Activated CD4-positive, alpha-beta T cell treated with anti-CD3 and anti-CD28 coated beads for 36 hours (primary cell): ENCODE measurements at places on chromosomes 4 and X.

- no peaks in the 10 kb centered on the region for H3K4me1 ChIP-seq
- no peak for DNase-seq
- peaks cover 4% of the 10 kb centered on the region for H3K27me3 ChIP-seq
Measured at GRCh38 chr4:82588771-82589270, 27.0 kb upstream of the TMEM150C start.

- no peaks in the 10 kb centered on the region for H3K27me3 ChIP-seq
- DNase-seq: no peak
- H3K27ac ChIP-seq: no peak overlapping the region
- no peaks in the 10 kb centered on the region for H3K36me3 ChIP-seq
- peaks cover 32% of the 10 kb centered on the region for H3K4me1 ChIP-seq
Measured at GRCh38 chr4:147780137-147780777, 48.4 kb downstream of the ARHGAP10 start.

DNA sequence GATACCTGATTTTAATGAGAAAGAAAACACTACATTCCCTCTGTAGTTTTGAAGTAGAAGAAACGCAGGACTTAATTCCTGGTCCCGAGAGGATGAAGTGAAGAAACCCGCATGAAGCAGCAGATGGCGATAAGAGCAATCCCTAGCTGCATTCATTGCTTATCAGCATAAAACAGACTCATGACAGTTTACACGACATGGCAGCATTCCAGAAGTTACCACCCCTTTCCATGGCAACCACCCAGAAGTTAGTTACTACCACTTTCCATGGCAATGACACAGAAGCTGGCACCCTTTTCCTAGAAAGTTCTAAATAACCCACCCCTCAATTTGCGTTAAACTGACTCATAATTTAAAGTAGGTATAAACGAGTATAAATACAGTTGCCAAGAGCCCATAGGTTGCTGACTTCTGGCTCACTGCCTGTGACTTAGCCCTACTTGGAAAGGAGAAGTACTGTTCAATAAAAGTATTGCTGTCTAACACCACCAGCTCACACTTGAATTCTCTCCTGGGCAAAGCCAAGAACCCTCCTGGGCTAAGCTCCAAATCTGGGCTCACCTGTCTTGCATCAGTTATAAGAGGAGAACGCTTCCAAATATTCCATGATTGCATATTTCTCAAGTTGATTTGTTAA lies 5.5 kb upstream of the XAGE2 start:
- H3K4me1 ChIP-seq: no peaks in the 10 kb centered on the region
- no peak overlapping the region for H3K4me3 ChIP-seq
- no peaks in the 10 kb centered on the region for H3K36me3 ChIP-seq
- no peak for DNase-seq

DNA sequence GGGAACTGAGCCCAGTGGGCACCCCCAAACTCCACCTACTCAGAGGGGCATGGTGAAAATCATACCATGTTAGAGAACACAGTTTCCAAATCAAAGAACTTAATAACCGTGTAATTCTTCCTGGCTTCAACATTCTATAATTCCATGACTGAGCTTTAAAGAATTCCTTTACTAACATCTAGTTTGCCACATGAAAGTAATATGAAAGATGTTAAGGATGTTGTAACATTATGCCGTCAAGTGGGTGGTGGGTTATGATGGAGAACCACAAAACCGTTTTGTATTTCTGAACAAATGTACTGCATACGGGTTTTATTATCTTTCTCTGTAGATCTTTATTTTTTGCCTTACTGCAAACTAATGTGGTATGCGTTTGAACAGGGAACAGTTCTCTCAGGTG lies 549.0 kb upstream of the MAGEB2 start:
- no peak overlapping the region for H3K4me3 ChIP-seq
- no peaks in the 10 kb centered on the region for H3K27me3 ChIP-seq
- no peaks in the 10 kb centered on the region for H3K4me1 ChIP-seq
- no peak overlapping the region for H3K27ac ChIP-seq
- no peaks in the 10 kb centered on the region for H3K36me3 ChIP-seq

GRCh38 chr4:3346146-3346545 lies 53.3 kb downstream of the RGS12 start:
- no peak overlapping the region for H3K4me3 ChIP-seq
- peak; percentile 50 for DNase-seq
- no peaks in the 10 kb centered on the region for H3K27me3 ChIP-seq
- H3K36me3 ChIP-seq: no peaks in the 10 kb centered on the region
- peaks cover 17% of the 10 kb centered on the region for H3K4me1 ChIP-seq

DNA sequence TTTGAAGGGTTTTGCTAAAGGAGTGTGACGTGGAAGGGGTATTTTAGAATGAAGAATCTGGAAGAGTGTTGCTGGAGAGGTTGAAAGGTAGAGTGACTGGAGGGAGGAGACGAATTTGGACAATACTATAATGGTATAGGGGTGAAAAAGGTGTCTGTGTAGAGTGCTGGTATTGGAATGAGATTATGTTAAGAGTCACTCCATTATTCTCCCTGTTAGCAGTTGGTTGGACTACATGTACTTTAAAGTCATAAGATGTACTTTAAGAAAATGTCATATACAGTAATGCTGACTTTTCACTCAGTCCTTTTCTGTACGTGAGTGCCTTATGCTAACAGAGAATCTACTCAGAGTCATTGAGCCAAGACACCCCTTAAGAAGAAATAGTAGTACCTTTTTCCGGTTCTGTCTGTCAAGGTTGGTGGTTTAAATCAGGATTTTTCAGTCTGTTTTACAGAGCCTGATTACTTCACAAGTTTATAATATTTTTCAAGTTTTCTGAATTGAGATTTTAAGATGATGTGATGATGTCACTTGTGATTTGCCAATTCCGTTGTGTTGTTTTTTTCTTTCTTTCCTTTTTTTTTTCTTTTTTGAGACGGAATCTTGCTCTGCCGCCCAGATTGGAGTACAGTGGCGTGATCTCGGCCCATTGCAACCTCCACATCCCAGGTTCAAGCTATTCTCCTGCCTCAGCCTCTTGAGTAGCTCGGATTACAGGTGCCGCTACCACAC lies 56.6 kb downstream of the WWC2 start:
- no peaks in the 10 kb centered on the region for H3K4me1 ChIP-seq
- no peak overlapping the region for H3K4me3 ChIP-seq
- H3K27me3 ChIP-seq: peaks cover 4% of the 10 kb centered on the region
- DNase-seq: no peak

- H3K4me1 ChIP-seq: no peaks in the 10 kb centered on the region
- no peak overlapping the region for H3K27ac ChIP-seq
- DNase-seq: no peak
Measured at GRCh38 chrX:38726612-38727011, 74.6 kb upstream of the MID1IP1 start.

- H3K4me3 ChIP-seq: no peak overlapping the region
- H3K36me3 ChIP-seq: no peaks in the 10 kb centered on the region
- H3K27ac ChIP-seq: no peak overlapping the region
- H3K4me1 ChIP-seq: peaks cover 7% of the 10 kb centered on the region
Measured at GRCh38 chrX:148984238-148984637, 483.8 kb downstream of the AFF2 start.

DNA sequence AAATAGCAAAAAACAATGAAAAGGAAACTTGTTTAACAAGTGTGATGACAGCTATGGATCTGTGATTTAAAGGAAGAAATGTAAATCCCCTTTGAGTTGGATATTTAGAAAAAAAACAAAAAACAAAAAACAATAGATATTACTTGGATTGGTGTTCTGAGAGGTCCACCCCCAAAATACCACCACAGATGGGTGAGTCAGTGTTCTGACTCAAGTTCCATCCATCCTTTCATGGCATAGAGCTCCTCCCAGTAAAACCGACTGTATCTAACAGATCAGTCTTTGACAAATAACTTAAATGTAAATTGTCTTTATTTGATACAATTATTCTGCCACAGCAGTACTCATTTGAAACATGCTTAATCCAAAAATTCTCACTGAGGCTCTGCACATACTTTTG lies 27.4 kb downstream of the TMPRSS11B start:
- H3K36me3 ChIP-seq: no peaks in the 10 kb centered on the region
- H3K4me3 ChIP-seq: no peak overlapping the region
- no peaks in the 10 kb centered on the region for H3K4me1 ChIP-seq
- H3K27ac ChIP-seq: no peak overlapping the region
- H3K27me3 ChIP-seq: peaks cover 17% of the 10 kb centered on the region

DNA sequence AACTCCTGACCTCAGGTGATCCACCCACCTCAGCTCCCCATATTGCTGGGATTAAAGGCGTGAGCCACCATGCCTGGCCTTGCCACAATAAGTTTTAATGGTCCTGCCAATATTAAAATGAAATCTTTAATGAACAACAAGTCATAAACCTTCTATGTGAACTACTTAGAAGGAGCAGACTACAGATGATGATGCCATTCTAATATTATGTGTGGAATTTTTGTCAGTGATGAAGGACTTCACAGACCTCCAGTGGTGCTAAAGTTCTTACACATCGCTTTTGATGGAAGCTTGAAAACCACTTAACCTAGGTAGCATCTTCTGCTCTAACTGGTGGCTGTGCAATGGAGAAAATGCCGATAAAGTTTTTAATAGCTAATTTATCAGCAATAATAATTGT lies 331.4 kb downstream of the CCSER1 start:
- H3K27ac ChIP-seq: no peak overlapping the region
- DNase-seq: no peak
- no peaks in the 10 kb centered on the region for H3K27me3 ChIP-seq
- no peak overlapping the region for H3K4me3 ChIP-seq
- no peaks in the 10 kb centered on the region for H3K36me3 ChIP-seq
- no peaks in the 10 kb centered on the region for H3K4me1 ChIP-seq

- no peaks in the 10 kb centered on the region for H3K36me3 ChIP-seq
- H3K27me3 ChIP-seq: peaks cover 12% of the 10 kb centered on the region
- H3K4me3 ChIP-seq: no peak overlapping the region
- no peaks in the 10 kb centered on the region for H3K4me1 ChIP-seq
- DNase-seq: no peak
- no peak overlapping the region for H3K27ac ChIP-seq
Measured at GRCh38 chr4:54439831-54440243, 210.7 kb downstream of the PDGFRA start.

DNA sequence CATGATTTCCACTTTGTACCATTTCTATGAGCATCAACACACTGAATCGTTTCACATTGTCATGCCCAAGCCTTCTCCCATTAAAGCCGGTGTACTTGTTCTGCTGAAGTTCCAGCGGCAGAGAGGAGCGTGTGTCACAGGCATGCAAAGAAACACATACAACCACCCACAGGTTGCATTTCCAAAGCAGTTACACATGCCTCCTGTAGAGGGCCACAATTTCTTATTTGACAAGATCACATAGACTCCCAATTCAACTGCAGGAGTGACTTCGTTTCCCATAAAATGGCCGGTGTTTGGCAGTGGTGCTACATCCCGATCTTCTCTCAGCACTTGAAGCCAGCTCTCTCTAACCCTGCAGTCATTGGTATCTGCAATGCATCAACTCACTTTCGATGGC lies 992.6 kb downstream of the NLGN4X start:
- H3K27ac ChIP-seq: no peak overlapping the region
- no peaks in the 10 kb centered on the region for H3K36me3 ChIP-seq
- no peaks in the 10 kb centered on the region for H3K27me3 ChIP-seq
- no peak for DNase-seq

GRCh38 chr4:5707778-5708448 lies 446 bp downstream of the EVC2 start:
- peaks cover 23% of the 10 kb centered on the region for H3K4me1 ChIP-seq
- no peaks in the 10 kb centered on the region for H3K36me3 ChIP-seq
- H3K27ac ChIP-seq: no peak overlapping the region
- H3K4me3 ChIP-seq: peak overlapping the region; percentile 43
- DNase-seq: no peak

- no peak for DNase-seq
- H3K27me3 ChIP-seq: peaks cover 10% of the 10 kb centered on the region
Measured at GRCh38 chr4:159434871-159435241, 332.0 kb downstream of the RAPGEF2 start.

- no peaks in the 10 kb centered on the region for H3K4me1 ChIP-seq
- H3K4me3 ChIP-seq: no peak overlapping the region
- no peaks in the 10 kb centered on the region for H3K27me3 ChIP-seq
- no peaks in the 10 kb centered on the region for H3K36me3 ChIP-seq
Measured at GRCh38 chr4:8641931-8642650, 49.5 kb downstream of the CPZ start.

DNA sequence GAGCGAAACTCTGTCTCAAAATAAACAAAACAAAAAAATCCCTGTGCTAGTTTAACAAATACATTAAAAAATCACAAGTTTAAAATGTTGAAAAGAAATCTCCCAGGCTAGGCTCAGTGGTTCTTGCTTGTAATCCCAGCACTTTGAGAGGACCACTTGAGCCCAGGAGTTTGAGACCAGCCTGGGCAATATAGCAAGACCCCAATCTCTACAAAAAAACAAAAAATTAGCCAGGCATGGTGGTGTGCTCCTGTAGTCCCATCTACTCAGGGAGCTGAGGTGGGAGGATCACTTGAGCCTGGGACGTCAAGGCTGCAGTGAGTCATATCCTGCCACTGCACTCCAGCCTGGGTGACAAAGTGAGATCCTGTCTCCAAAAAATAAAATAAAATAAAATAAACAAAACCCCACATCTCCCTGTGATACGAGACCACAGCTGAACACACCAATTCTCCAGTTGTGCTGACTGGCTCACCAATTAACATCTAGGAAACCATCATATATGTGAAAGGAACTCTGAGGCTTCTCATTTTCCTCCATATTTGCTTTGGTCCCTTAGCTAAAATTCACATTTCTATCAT lies 7.3 kb downstream of the RPS4X start:
- H3K36me3 ChIP-seq: peaks cover 56% of the 10 kb centered on the region
- no peak overlapping the region for H3K4me3 ChIP-seq
- DNase-seq: peak; percentile 61
- H3K27me3 ChIP-seq: no peaks in the 10 kb centered on the region

DNA sequence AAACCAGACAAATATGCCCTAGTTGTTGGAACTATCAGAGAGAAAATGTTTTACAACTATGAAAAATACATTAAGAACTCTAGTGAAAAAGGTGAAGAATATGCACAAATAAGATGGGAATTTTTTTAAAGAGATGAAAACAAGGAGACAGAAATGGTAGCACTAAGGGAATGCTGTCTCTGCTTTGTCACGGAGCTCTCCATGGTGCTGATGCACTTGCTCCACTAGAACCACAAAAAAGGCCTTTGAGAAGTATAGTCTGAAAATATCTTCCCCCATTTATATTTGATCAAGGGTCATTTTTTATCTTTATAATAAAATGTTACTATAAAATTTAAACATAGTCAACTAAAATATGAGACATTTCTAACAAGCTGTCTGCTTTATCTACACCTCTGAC lies 1655.5 kb upstream of the AGA start:
- no peak overlapping the region for H3K4me3 ChIP-seq
- no peaks in the 10 kb centered on the region for H3K27me3 ChIP-seq
- no peaks in the 10 kb centered on the region for H3K36me3 ChIP-seq
- no peaks in the 10 kb centered on the region for H3K4me1 ChIP-seq
- no peak overlapping the region for H3K27ac ChIP-seq

DNA sequence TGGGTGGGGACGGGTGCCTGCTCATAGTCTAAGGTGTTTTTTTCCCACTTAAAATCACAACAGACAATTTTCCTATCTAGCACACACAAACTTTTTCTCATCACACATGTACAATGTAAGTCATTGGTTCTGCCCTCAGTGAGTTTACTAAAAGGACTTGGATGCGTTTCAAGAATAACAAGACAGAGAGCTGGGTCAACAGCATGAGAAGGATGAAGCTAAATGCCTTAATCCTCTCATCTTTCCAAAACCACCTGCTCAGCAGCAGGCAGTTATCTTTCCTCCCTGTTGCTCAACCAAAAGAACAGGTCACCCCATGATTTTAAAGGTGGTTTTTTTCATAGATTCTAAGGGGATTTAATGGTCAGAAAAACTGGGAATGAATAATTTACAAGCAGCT lies 40.1 kb downstream of the OFD1 start:
- H3K27ac ChIP-seq: peak overlapping the region; percentile 10
- DNase-seq: no peak
- H3K27me3 ChIP-seq: no peaks in the 10 kb centered on the region
- peaks cover 18% of the 10 kb centered on the region for H3K36me3 ChIP-seq
- H3K4me3 ChIP-seq: no peak overlapping the region
